Central memory CD8-positive, alpha-beta T cell (primary cell): ENCODE measurements at places on chromosomes 5 and 9.

DNA sequence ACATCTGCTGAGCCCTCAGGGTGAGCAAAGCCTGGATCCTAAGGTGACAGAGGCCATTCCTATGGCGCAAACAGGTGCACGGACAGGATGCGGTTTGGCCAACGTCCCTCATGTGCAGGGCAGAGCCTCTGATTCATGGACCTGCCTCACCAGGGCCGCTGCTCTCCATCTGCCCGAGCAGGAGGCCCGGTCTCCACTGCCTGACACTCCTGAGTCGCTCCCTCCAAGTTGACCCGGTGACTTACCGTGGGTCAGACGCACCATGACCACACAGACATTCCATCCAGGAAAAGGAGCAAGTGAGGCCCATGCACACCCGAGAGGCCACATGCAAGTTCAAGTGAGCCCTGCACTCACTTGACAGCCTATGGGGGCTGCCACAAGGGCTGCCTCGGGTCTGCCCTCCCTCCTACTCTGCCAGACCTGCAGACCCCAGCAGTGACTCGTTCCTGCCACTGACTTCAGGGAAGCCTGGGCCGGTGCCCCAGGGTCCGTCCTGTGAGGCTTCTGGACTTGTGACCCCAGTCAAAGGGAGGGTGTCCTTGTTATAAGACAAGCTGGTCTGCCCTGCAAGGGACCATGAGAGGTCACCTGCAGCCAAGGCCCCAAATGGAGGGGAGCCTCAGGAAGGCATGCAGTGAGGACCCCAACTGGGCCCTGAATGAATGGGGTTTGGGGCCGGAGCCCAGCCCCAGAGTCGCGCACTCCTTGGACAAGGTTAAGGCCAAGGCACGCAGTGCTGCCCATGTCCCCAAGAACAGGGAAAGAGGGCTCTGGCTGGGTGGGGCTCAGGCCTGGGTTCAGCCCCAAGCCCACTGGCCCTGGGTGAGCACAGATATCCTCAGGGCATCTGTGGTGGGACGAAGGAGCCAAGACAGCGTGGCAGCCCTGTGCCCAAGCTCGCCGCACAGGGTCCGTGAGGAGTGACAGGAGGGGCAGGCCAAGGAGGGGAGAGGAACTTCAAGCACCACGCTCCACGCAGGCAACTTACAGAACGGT lies 10.1 kb downstream of the BRD3OS start:
- no peak for DNase-seq
- no peak overlapping the region for H3K4me3 ChIP-seq
- H3K27me3 ChIP-seq, result no peaks in the 10 kb centered on the region

- no peaks in the 10 kb centered on the region for H3K36me3 ChIP-seq
- H3K4me3 ChIP-seq, result no peak overlapping the region
- no peak for DNase-seq
- peaks cover 15% of the 10 kb centered on the region for H3K27me3 ChIP-seq
Measured at GRCh38 chr5:137336161-137336560, 163.0 kb downstream of the SPOCK1 start.

GRCh38 chr5:59231221-59231931 lies 648.5 kb downstream of the RAB3C start:
- no peaks in the 10 kb centered on the region for H3K4me1 ChIP-seq
- no peak for DNase-seq
- no peaks in the 10 kb centered on the region for H3K36me3 ChIP-seq
- no peak overlapping the region for H3K27ac ChIP-seq
- no peak overlapping the region for H3K4me3 ChIP-seq

DNA sequence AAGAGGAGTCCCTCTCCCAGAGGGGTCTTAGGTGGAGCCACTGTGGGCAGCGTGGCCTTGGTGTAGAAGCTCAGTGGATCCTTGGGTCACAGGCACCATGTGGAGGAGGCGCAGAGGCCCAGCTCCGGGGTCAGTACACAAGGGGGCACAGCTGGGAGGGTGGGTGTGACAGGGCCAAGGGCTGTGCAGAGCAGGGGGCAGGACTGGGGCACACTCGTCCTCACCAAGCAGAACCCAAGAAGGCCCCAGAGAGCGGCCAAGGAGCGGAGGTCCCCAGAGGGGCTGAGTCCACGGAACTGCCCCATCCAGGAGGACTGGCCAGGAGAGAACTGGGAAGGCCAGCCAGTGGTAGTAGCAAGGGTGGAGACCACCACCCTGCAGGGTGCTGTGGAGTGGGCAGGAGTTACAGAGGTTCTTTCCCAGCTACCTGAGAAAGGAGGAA lies 2.5 kb upstream of the LPCAT1 start:
- H3K4me1 ChIP-seq, result peaks cover 21% of the 10 kb centered on the region
- peak overlapping the region; percentile 68 for H3K27ac ChIP-seq
- no peaks in the 10 kb centered on the region for H3K27me3 ChIP-seq
- H3K4me3 ChIP-seq, result no peak overlapping the region
- DNase-seq, result peak; percentile 12

- no peak for DNase-seq
- H3K27ac ChIP-seq, result no peak overlapping the region
Measured at GRCh38 chr9:86512929-86513328, 158.7 kb upstream of the TUT7 start.

DNA sequence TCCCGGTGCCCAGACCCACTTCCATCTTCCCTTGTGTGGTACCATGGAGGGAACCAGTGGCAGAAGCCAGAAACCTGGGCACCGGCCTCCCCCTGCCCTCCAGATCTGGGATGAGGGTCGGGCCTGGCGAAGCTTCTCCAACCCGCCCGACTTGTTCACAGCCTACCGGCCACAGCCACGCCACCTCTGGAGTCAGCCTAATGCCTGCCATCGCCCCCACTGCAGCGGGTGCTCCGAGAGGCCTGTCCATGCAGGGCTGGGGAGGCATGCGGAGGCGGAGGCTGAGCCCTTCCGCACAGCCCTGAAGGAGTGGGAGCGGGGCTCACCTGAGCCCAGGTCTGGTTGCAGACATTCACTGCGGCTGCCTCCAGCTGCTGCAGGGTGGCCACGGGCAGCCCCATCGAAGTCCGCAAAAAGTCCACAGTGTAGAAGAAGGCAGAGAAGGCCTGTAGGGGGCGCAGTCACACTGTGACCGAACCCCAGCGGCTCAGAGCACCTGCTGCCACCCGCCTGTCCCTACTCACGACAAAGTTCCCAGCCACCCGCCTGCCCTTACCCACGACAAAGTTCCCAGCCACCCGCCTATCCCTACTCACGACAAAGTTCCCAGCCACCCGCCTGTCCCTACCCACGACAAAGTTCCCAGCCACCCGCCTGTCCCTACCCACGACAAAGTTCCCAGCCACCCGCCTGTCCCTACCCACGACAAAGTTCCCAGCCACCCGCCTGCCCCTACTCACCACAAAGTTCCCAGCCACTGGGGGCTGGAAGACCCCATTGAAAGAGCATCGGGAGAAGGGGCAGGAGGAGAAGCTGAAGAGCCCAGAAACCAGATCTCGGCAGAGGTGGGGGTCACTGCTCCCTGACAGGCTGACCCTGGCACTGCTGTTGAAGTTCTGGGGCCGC lies 3.8 kb upstream of the NPDC1 start:
- H3K27me3 ChIP-seq, result peaks cover 18% of the 10 kb centered on the region
- H3K4me3 ChIP-seq, result no peak overlapping the region
- H3K36me3 ChIP-seq, result peaks cover 14% of the 10 kb centered on the region
- no peak for DNase-seq
- peaks cover 16% of the 10 kb centered on the region for H3K4me1 ChIP-seq

- DNase-seq, result no peak
- H3K36me3 ChIP-seq, result no peaks in the 10 kb centered on the region
- H3K4me1 ChIP-seq, result no peaks in the 10 kb centered on the region
- no peak overlapping the region for H3K27ac ChIP-seq
- H3K27me3 ChIP-seq, result peaks cover under 1% of the 10 kb centered on the region
Measured at GRCh38 chr9:124840300-124840833, 12.9 kb upstream of the WDR38 start.

DNA sequence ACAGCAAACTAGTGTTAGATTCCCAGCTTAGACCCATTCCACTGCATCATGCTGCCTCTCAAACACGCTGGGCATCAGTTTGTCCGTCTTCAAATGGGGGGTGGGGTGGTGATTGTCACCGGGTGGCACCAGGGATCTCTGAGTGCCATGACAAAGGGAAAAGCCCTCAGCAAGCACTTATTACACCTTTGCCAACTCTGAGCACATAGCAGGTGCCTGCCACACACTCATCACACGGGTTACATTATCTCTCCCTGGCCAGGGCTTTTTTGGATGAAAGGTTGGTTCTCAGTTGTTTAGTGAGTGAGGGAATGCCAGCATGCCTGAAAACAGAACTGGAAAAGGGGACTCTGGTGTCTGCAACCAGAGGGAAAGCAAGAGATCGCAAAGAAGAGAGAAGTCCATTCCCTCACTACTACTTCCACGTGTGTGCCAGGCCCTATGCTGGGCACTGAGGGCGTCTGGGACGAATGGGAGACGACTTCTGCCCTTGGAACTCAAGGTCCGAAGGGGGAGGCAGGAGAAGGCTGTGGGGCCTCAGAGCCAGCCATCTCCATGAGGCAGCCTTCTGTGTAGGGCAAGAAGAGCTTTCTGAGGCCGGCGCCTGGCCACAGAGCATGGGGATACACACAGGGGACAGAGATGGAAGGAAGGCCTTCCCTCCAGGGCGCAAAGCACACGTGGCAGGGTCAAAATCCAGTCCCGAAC lies 48.9 kb downstream of the PAX5 start:
- H3K36me3 ChIP-seq, result peaks cover 5% of the 10 kb centered on the region
- H3K27me3 ChIP-seq, result peaks cover 94% of the 10 kb centered on the region
- H3K27ac ChIP-seq, result no peak overlapping the region
- peaks cover 4% of the 10 kb centered on the region for H3K4me1 ChIP-seq
- H3K4me3 ChIP-seq, result peak overlapping the region; percentile 37
- no peak for DNase-seq

GRCh38 chr9:32863291-32863690 lies 80.0 kb downstream of the TMEM215 start:
- H3K27ac ChIP-seq, result no peak overlapping the region
- peaks cover 1% of the 10 kb centered on the region for H3K36me3 ChIP-seq
- DNase-seq, result no peak
- peaks cover 47% of the 10 kb centered on the region for H3K27me3 ChIP-seq

DNA sequence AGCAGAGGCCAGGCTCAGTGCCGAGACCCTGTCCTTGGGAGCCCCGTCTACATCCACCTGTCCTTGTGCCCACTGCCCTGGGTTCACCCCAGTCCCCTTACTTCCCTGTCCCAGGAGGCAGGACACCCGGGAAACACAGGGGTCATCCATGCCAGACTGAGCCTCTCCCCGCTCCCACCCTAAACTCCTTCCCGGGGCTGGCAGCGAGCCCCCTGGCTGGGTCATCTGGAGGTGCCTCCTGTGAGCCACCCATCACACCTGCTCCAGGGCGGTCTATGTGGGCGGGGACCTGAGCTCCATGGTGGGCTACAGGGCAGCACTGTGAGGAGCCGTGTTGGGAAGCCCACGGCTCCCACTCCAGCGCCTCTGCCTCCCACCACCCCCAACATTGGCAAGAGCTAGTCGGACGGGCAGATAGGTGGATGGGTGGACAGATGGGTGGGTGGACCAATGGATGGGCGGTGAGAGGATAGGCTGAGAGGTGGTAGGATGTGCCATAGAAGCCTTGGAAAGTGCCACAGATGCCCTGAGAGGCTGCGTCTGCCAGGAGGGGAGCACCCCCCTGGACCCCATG lies 42.5 kb upstream of the RXRA start:
- no peaks in the 10 kb centered on the region for H3K4me1 ChIP-seq
- no peak overlapping the region for H3K27ac ChIP-seq
- no peak overlapping the region for H3K4me3 ChIP-seq
- peaks cover 11% of the 10 kb centered on the region for H3K27me3 ChIP-seq

DNA sequence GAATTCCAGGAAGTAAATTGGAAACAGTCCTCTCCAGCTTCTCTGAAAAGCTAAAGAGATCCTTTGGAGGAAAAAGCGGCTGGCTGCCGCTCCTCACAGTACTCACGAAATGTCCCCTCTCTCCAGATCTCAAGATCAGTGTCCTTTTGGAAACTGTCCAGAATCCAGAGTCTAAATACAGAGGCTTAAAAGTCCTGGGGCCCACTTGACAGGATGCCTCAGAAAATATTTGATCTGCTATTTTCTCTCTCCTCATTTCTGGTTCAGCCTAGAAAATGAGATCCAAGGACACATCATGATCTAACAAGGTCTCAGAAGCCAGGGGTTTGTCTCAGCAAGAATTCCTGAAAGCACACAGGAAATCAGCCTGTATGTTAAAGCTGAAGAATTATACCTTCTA lies 7.2 kb downstream of the C1QTNF2 start:
- H3K27ac ChIP-seq, result no peak overlapping the region
- no peak for DNase-seq
- no peaks in the 10 kb centered on the region for H3K4me1 ChIP-seq
- no peak overlapping the region for H3K4me3 ChIP-seq
- peaks cover 41% of the 10 kb centered on the region for H3K27me3 ChIP-seq

DNA sequence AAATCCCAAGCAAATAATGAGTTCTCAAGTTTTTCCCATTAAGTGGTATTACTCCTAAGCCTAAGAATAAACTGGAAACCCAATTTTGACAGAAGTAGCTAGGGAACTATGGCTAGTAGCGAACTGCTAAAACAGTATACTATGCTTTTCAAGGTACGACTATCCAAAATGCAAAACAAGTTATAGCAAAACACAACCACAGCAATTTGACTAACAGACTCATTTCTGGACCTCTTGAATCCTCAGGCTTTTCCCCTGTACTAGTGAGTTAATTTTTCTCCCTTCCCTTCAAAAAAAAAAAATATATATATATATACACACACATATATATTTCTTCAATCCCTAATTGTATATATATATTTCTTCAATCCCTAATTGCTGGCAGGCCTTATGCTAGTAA lies 7.3 kb downstream of the FBXW11 start:
- H3K4me1 ChIP-seq, result peaks cover 69% of the 10 kb centered on the region
- DNase-seq, result no peak
- H3K27me3 ChIP-seq, result no peaks in the 10 kb centered on the region
- H3K4me3 ChIP-seq, result no peak overlapping the region

DNA sequence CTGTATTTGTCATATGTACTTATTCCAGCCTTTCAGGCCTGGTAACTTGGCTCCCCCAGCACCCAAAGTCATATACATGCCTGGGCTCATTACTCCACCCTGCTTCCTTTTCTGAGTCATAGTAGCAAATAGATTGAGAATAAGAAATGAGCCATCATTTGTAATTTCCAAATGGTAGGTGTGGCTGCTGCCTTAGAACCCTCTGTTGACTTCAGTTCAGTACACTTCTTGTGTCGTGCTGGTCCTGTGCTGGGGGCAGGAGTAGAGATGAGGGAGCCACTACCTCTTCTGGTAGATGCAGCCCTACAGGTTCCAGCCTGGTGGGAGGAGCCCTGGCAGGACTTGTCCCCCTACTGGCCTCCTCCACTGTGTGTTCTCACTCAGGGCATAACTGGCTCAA lies 11.1 kb downstream of the GM2A start:
- H3K27ac ChIP-seq, result peak overlapping the region; percentile 38
- no peaks in the 10 kb centered on the region for H3K27me3 ChIP-seq
- H3K4me1 ChIP-seq, result peaks cover 6% of the 10 kb centered on the region
- H3K36me3 ChIP-seq, result peaks cover 6% of the 10 kb centered on the region
- H3K4me3 ChIP-seq, result no peak overlapping the region

GRCh38 chr5:2622866-2623265 lies 128.6 kb downstream of the IRX2 start:
- no peak overlapping the region for H3K27ac ChIP-seq
- H3K4me1 ChIP-seq, result no peaks in the 10 kb centered on the region
- H3K27me3 ChIP-seq, result no peaks in the 10 kb centered on the region
- no peaks in the 10 kb centered on the region for H3K36me3 ChIP-seq
- no peak for DNase-seq
- no peak overlapping the region for H3K4me3 ChIP-seq
